ENCODE measurements at places on chromosomes 5 and 9.

- no peaks in the 10 kb centered on the region for H3K4me1 ChIP-seq
- no peak overlapping the region for H3K27ac ChIP-seq
- no peak for DNase-seq
- no peak overlapping the region for H3K4me3 ChIP-seq
- H3K36me3 ChIP-seq = no peaks in the 10 kb centered on the region
Observed at GRCh38 chr5:169280286-169280685, 20.7 kb downstream of the SLIT3 start.

- H3K36me3 ChIP-seq = no peaks in the 10 kb centered on the region
- no peak overlapping the region for H3K4me3 ChIP-seq
- H3K4me1 ChIP-seq = no peaks in the 10 kb centered on the region
- no peak for DNase-seq
Observed at GRCh38 chr9:109027176-109027575, 13.9 kb upstream of the CTNNAL1 start.

- H3K36me3 ChIP-seq = no peaks in the 10 kb centered on the region
- no peaks in the 10 kb centered on the region for H3K27me3 ChIP-seq
- H3K27ac ChIP-seq = no peak overlapping the region
- no peaks in the 10 kb centered on the region for H3K4me1 ChIP-seq
- H3K4me3 ChIP-seq = no peak overlapping the region
Observed at GRCh38 chr9:81893929-81894328, 34.3 kb upstream of the SPATA31D4 start.

- no peaks in the 10 kb centered on the region for H3K4me1 ChIP-seq
- H3K27ac ChIP-seq = no peak overlapping the region
- no peak overlapping the region for H3K4me3 ChIP-seq
- no peaks in the 10 kb centered on the region for H3K27me3 ChIP-seq
- no peak for DNase-seq
- no peaks in the 10 kb centered on the region for H3K36me3 ChIP-seq
Observed at GRCh38 chr9:19456426-19456825, 47.6 kb downstream of the ACER2 start.

GRCh38 chr9:113602126-113603047 lies 138.9 kb downstream of the RGS3 start:
- H3K4me3 ChIP-seq = no peak overlapping the region
- H3K27me3 ChIP-seq = no peaks in the 10 kb centered on the region
- H3K27ac ChIP-seq = peak overlapping the region; percentile 45

DNA sequence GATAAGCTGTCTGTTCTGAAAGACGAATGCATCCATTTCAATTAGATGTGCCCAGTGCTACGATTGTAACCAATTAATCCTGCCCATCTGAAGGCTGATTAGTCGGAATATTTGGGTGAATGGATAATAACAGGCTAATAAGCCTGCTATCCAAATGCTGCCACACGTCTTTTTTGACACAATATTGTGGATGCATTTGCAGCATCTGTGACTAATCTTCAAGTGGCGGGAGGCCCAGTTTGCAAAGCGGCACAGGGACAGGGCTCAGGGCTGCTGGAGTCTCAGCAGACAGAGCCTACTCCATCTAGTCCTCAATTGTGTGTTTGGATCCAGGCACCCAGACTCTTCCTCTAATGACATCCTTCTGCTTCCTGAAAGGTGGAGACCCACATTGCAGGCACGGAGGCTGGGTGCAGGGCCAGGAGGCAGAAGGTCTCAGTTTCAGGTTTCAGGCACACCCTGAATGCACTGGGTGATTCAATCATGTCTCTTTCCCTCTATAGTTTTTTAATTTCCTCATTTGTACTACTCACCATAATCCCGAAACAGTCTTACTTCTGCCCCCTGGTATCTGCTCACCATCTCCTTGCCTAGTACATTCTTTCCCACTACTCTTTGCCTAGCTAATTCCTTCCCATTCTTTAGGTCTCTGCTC lies 169.6 kb downstream of the ASTN2 start:
- H3K27ac ChIP-seq = no peak overlapping the region
- H3K27me3 ChIP-seq = no peaks in the 10 kb centered on the region
- H3K4me3 ChIP-seq = no peak overlapping the region
- H3K36me3 ChIP-seq = no peaks in the 10 kb centered on the region
- DNase-seq = no peak
- H3K4me1 ChIP-seq = no peaks in the 10 kb centered on the region

- H3K27ac ChIP-seq = no peak overlapping the region
- no peak for DNase-seq
- H3K4me1 ChIP-seq = no peaks in the 10 kb centered on the region
- H3K27me3 ChIP-seq = no peaks in the 10 kb centered on the region
- H3K4me3 ChIP-seq = no peak overlapping the region
Observed at GRCh38 chr5:166581826-166582225, 1709.6 kb upstream of the WWC1 start.

DNA sequence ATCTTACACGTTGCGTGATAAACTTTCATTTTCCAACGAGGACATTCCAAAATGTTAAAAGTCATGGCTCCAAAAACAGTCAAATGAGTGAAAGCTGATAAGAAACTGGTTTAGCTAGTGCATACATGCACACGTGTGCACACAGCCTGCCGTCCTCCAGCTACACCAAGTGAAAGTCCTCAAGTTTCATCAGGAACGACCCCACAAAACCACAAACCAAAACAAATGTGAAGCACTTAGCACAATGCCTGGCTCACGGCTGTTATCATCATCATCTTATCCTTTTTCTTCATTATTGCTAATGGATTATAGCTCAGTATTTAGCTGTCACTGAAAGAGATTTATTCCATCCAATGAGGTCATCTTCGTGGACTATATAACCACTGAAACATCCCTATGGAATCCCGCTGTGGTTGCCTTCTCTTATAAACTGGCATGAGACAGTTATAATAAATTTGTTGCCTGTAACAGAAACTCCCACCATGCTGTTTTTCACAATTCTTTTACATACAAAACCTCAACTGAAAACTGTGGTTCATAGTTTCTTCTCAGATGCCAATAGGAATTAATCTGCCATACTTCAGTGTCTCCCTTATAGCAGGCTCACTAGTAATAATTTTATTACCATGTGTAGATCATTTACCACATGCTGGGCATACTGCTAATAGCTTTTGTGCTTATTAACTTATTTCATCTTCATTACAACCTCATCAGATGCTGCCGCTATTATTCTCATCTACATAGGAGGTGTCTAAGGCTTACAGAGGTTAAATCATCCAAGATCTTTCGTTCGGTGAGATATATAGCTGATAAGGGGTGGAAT lies 56.1 kb downstream of the SAXO1 start:
- DNase-seq = no peak
- H3K27me3 ChIP-seq = no peaks in the 10 kb centered on the region
- H3K36me3 ChIP-seq = no peaks in the 10 kb centered on the region
- H3K4me3 ChIP-seq = no peak overlapping the region
- H3K27ac ChIP-seq = no peak overlapping the region
- H3K4me1 ChIP-seq = no peaks in the 10 kb centered on the region

GRCh38 chr5:58227858-58228257 lies 232.0 kb downstream of the PLK2 start:
- no peaks in the 10 kb centered on the region for H3K27me3 ChIP-seq
- H3K36me3 ChIP-seq = no peaks in the 10 kb centered on the region
- H3K4me3 ChIP-seq = no peak overlapping the region
- no peak for DNase-seq
- no peaks in the 10 kb centered on the region for H3K4me1 ChIP-seq

DNA sequence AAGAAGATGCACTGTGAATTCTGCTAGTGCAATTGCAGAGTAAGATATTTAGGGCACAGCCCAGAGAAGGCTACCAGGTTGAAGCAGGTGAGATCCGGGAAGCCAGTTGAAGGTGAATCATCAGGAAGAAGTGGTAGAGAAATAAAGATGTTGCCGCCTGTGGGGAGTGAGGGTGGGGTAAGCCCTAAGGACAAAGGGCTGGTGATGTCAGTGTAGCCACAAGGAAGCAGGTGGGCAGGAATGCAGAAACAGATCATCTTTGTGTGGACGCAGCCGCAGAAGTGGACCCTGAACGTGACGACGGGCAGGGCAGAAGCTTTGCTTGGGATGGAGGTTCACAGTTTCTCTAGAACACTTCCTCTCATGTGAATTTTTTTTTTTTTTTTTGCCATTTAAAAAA lies 164.2 kb downstream of the ACTL7B start:
- H3K36me3 ChIP-seq = no peaks in the 10 kb centered on the region
- H3K4me1 ChIP-seq = no peaks in the 10 kb centered on the region
- H3K27me3 ChIP-seq = no peaks in the 10 kb centered on the region
- no peak overlapping the region for H3K27ac ChIP-seq
- no peak overlapping the region for H3K4me3 ChIP-seq

GRCh38 chr5:171421331-171422262 lies 2.1 kb downstream of the FGF18 start:
- H3K36me3 ChIP-seq = no peaks in the 10 kb centered on the region
- DNase-seq = no peak
- H3K4me1 ChIP-seq = peaks cover 6% of the 10 kb centered on the region
- peaks cover 20% of the 10 kb centered on the region for H3K27me3 ChIP-seq
- no peak overlapping the region for H3K27ac ChIP-seq

GRCh38 chr9:124003636-124004349 lies 7.8 kb upstream of the LHX2 start:
- no peaks in the 10 kb centered on the region for H3K36me3 ChIP-seq
- no peak for DNase-seq

DNA sequence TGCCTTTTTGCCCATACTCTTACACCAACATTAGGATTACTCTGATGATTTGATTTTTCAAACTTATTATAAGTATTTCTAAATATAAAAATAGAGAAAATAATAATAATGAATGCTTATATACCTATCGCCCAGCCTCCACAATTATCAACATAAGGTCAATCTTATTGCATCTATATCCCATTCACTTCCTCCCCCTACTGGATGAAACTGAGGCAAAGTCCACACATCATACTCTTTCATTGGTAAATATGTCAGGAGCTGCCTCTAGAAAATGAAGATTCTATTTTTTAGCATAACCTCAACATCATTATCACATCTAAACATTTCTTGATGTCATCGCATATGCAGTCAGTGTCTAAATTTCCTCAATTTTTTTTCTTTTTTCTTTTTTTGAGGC lies 44.3 kb downstream of the SH3RF2 start:
- DNase-seq = no peak
- H3K36me3 ChIP-seq = no peaks in the 10 kb centered on the region
- no peak overlapping the region for H3K4me3 ChIP-seq
- no peaks in the 10 kb centered on the region for H3K27me3 ChIP-seq
- H3K4me1 ChIP-seq = no peaks in the 10 kb centered on the region
- no peak overlapping the region for H3K27ac ChIP-seq

- no peak overlapping the region for H3K4me3 ChIP-seq
- no peaks in the 10 kb centered on the region for H3K36me3 ChIP-seq
- no peaks in the 10 kb centered on the region for H3K27me3 ChIP-seq
- peak overlapping the region; percentile 9 for H3K27ac ChIP-seq
Observed at GRCh38 chr5:14219800-14220512, 76.8 kb downstream of the TRIO start.

GRCh38 chr9:7752481-7752880 lies 47.1 kb downstream of the DMAC1 start:
- no peak overlapping the region for H3K27ac ChIP-seq
- peaks cover 5% of the 10 kb centered on the region for H3K36me3 ChIP-seq
- H3K4me3 ChIP-seq = no peak overlapping the region
- no peaks in the 10 kb centered on the region for H3K4me1 ChIP-seq
- DNase-seq = no peak

GRCh38 chr5:160291467-160291866 lies 20.9 kb downstream of the CCNJL start:
- H3K27me3 ChIP-seq = no peaks in the 10 kb centered on the region
- no peaks in the 10 kb centered on the region for H3K36me3 ChIP-seq
- peak; percentile 7 for DNase-seq
- H3K4me3 ChIP-seq = no peak overlapping the region

DNA sequence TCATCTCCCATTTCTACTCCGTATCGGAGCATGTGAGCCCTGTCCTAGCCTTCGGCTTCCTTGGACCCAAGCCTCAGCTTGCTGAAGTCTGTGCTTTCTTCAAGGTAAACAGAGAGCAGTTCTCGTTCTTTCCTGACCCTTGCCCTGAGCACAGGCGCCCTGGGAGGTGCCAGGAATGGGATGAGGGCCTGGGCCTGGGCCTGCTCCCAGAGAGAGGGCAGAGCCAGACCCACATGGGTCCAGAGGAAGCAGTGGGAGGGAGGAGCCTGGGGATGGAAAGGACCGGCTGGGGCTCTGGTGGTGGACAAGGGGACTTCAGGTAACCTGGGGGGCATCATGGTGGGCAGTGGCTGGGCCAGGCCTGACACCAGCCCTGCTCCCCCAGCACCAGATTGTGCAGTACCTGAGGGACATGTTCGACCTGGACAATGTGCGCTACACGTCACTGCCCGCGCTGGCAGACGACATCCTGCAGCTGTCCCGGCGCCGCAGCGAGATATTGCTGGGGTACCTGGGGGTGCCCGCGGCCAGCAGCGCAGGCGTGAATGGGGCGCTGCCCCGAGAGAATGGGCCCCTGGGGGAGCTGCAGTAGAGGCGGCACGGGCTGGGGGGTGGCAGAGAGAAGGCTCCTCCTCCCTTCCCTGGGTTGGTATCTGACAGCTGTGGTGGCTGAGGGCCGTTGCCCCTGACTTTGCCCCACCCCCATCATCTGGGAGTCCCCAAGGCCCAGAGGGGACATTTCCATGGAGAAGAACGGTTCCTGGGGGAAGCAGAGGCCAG lies 10.9 kb upstream of the DOLPP1 start:
- H3K36me3 ChIP-seq = peaks cover 8% of the 10 kb centered on the region
- H3K27me3 ChIP-seq = no peaks in the 10 kb centered on the region
- no peak for DNase-seq
- H3K27ac ChIP-seq = no peak overlapping the region
- H3K4me3 ChIP-seq = no peak overlapping the region

DNA sequence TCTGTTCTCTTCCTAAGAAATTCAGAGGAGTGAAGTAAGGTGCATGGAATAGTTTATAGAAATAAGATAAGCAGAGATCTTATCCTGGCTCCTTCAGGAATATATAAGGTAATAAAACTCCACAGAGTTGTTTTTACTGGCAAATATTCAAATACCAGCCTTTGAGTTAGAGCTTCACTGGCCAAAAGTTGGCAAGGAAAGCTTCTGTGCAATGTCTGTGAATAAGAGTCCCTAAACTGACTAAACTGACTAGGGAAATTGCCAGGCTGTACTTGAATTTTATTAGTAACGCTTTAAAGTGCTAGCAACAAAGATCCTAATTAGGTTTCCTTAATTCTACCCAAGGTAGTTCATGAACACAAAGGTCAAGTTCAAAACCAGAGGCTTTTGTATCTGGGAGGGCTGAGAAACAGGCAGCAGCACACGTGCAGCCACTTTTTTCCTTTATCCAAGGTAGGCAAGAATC lies 131.1 kb upstream of the MPDZ start:
- no peak overlapping the region for H3K4me3 ChIP-seq
- H3K4me1 ChIP-seq = no peaks in the 10 kb centered on the region
- H3K27me3 ChIP-seq = no peaks in the 10 kb centered on the region
- DNase-seq = no peak
- no peaks in the 10 kb centered on the region for H3K36me3 ChIP-seq
- H3K27ac ChIP-seq = no peak overlapping the region

- no peaks in the 10 kb centered on the region for H3K4me1 ChIP-seq
- H3K4me3 ChIP-seq = no peak overlapping the region
- no peak for DNase-seq
- peak overlapping the region; percentile 51 for H3K27ac ChIP-seq
- no peaks in the 10 kb centered on the region for H3K27me3 ChIP-seq
Observed at GRCh38 chr5:9445826-9446388, 100.0 kb downstream of the SEMA5A start.

All from breast epithelium (tissue), 4 donors.